Purkinje cell (primary cell): ENCODE measurements at places on chromosomes 3 and 15. TPM values are rescaled to one million over a fixed set of nuclear protein-coding genes. Genes with fewer than 3 reads are reported as not detected.

MAPKAPK3 gene
- 0.09 TPM in 1 of 2 replicates, not detected in the other for polyA plus RNA-seq

KCNMB2 gene
- 3.3 TPM in 1 of 2 replicates, not detected in the other for polyA plus RNA-seq

FBXW12 gene
- polyA plus RNA-seq, result 0.17 TPM in 1 of 2 replicates, not detected in the other

OSBPL10 gene
- 1.7 TPM in 1 of 2 replicates, not detected in the other for polyA plus RNA-seq
